Liver (tissue), 10 donors: ENCODE measurements at places on chromosomes 11 and 22.

DNA sequence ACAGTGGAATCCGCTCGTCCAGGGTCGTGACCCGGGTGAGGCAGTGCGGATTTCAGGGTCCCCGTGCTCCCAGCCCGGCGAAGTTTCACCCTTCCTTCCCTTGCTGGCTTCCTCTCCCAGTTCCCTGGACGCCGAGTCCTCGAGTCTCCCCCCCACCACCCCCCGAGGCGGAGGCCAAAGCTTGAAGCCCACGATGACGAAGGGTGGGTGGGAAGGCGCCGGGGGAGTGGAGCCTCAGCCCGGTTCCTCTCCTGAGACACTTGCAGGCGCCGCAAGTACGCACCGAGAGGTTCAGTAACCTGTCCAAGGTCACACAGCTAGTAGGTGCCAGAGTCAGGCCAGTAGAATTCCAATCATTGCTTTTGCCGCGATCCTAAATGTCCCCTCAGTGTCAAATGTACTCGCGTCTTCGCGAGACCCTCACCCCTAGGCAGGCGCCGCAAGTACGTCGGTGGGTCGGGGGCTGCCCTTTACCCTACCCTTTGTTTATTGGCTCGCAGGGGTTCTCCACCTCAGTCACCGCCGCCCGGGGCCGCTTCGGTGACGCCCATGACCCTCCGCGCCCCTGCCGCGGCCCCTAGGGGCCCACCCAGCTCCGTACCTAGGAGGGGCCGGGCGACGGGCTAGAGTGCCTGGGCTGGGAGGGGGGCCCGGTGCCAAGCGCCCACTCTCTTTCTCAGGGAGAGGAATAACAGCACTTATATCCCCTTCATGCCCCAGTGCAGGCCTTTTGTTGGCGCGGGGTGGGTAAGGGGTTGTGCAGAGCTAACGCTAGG, 5.7 kb upstream of the CHRM1 start:
- DNase-seq = no peak

- no peak for DNase-seq
Measured at GRCh38 chr11:43532041-43532440, 148.5 kb upstream of the HSD17B12 start.

DNA sequence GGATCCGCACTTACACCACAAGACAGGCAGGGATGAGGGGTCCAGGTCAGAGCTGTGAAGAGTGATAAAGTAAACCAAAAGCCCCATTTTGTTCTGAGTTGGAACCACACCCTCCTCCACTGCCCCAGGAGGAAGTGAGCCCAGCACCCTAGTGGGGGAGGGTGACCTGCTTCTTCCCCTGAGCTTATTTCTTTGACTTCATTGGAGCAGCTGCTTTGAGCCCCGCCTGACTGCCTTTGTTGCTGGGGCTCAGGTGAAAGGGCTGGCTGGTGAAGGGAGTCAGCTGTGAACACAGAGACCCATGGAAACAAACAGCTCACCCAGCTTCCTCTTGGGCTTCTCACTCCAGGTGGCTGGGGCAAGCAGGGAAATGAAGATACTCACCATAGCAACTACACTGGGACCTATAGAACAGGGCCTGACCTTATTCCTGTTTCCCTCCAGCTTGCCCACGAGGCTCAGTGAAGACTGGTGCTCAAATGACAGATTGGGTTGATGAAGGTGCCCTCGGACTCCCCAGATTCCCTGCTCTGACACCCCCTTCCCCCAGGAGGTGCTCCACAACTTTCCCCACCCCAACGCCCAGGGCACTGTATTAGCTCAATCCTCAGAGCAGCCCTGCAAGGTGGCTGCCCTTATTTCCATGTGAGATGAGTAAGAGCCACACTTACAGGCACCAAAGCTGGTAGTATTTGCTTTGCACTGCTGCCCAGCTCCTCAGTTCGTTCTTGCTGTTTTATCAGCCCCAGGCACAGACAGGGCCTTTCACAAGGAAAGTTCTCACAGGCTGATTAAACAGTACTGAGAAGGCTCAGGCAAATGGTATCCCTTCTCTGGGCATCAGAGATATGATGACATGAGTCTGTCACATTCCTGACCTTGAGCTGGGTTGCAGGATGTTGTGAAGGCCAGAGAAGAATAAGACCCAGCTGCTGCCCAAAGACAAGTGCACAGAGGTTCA, 2.4 kb downstream of the UCP2 start:
- peak; percentile 61 for DNase-seq

DNA sequence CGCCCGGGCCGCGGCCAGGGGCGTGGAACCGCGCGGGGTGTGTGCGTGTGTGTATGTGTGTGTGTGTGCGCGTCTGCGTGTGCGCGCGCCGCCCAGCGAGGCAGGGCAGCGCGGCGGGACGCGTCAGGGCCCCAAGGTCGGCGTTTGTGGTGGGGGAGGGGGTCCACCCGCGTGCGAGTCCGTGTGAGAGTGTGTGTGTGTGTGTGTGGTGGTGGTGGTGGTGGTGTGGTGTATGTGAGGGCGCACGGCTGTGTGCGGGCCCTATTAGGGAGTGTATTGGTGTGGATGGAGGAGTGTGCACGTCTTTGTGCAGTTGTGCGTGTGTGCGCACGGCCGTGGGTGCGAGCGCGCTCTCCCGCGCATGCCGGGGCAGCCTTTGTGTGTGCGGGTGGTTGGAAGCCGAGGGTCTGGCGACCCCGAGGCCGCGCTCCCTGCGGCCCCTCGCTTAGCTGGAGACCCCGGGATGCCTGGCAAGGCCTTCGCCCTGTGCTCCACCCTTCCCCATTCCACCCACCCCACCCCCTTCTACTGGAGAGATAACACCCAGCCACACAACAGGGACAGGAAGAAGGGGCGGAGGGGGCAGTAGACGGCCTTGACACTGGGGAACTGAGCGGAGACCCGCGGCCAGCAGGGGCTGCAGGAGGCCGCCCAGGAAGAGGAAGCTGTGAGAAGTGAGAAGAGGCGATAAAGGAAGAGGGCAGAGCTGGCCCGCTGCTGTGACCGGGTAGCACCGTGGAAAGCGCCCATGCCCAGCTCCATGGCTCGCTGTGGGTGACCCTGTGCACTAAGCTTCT, 528 bp upstream of the ARRB1 start:
- DNase-seq = peak; percentile 70

DNA sequence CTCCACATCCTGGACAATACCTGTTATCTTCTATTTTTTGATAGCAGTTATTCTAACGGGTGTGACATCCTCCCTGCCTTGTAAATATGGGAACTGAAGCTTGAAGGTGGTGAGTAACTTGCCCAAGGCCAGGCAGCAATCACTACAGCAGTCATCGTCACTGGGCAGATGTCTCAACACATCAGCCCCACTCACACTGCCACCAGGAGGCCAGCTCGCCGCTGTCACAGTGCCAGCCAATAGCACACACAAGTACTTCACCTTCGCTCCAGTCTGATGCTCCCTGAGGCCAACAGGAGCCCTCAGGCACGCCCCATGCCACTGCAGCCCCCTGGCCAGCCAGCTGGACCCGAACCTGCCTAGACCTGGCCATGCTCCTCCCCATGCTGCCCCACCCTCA, 4.9 kb upstream of the TTLL1 start:
- no peak for DNase-seq

DNA sequence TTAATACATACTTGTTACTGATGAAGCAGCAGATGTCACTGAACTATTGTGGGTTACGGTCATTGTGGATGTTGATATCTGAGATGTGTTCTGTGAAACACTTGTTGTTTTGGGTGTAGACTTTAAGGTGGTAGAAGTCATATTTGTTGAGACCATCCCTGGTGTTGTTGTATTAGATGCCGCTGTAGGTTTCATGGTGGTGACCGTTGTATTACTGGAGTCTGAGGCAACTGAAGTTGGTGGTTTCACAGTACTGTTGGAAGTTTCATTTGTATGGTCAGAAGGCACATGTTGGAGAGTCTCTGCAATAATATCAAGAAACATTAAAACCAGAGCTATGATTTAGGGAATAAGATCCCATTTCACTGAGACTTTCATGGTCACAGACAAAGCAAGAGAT, 50.7 kb downstream of the TMEM123 start:
- no peak for DNase-seq

GRCh38 chr11:121291896-121292494, 576 bp upstream of the SC5D start:
- DNase-seq = peak; percentile 36

- DNase-seq = no peak
Measured at GRCh38 chr22:43714104-43714503, 98.0 kb downstream of the EFCAB6 start.

- no peak for DNase-seq
Measured at GRCh38 chr11:80041136-80042000, 600.5 kb upstream of the TENM4 start.
